ENCODE measurements at places on chromosomes 13 and 19. TPM values are rescaled to one million over a fixed set of nuclear protein-coding genes. Genes with fewer than 3 reads are reported as not detected.

The KCNC3 gene
- 5.6 TPM for total RNA-seq

The TEX101 gene
- total RNA-seq = not detected

The ZNF433 gene
- 0.16 TPM for total RNA-seq

The THSD1 gene
- total RNA-seq = 0.16 TPM

The ZNF226 gene
- 9.7 TPM for total RNA-seq

The MEIOSIN gene
- not detected for total RNA-seq

The HRC gene
- not detected for total RNA-seq

The AMH gene
- 5.8 TPM for total RNA-seq

The ANKRD24 gene
- 0.71 TPM for total RNA-seq

The FGF21 gene
- not detected for total RNA-seq

The ESD gene
- total RNA-seq = 78.5 TPM

The BLVRB gene
- total RNA-seq = 17.0 TPM

The STOML3 gene
- total RNA-seq = not detected

The PEG3 gene
- 0.27 TPM for total RNA-seq

The MZT1 gene
- 25.4 TPM for total RNA-seq

The TMC4 gene
- 0.98 TPM for total RNA-seq

The GET3 gene
- total RNA-seq = 93.8 TPM

The ZBTB45 gene
- 15.4 TPM for total RNA-seq

The CYP2A13 gene
- not detected for total RNA-seq

The KIR3DL2 gene
- 1.1 TPM for total RNA-seq

The ZNF681 gene
- total RNA-seq = 4.3 TPM

The PRODH2 gene
- total RNA-seq = not detected

The NLRP11 gene
- total RNA-seq = 0.18 TPM

The IRGC gene
- total RNA-seq = not detected

The CBARP gene
- total RNA-seq = 1.4 TPM

The USHBP1 gene
- total RNA-seq = 0.19 TPM

The ZNF729 gene
- total RNA-seq = not detected

The ZBTB32 gene
- 136 TPM for total RNA-seq

The DCT gene
- not detected for total RNA-seq

The GPR4 gene
- total RNA-seq = not detected

The NKPD1 gene
- 0.30 TPM for total RNA-seq

The F2RL3 gene
- total RNA-seq = 0.08 TPM

The DHDH gene
- total RNA-seq = not detected

The ZNF497 gene
- total RNA-seq = 0.98 TPM

The VRK3 gene
- 45.8 TPM for total RNA-seq

The CLEC17A gene
- total RNA-seq = 2.3 TPM

The RETN gene
- total RNA-seq = not detected

The CRX gene
- total RNA-seq = not detected

The PDX1 gene
- not detected for total RNA-seq

The ZIM2 gene
- total RNA-seq = not detected

The PPM1N gene
- total RNA-seq = 1.1 TPM

The CYP4F2 gene
- total RNA-seq = not detected

The CILP2 gene
- total RNA-seq = 0.18 TPM

The CNMD gene
- total RNA-seq = not detected

The ATP12A gene
- 0.05 TPM for total RNA-seq

The CCL25 gene
- total RNA-seq = not detected

The CNN1 gene
- total RNA-seq = not detected

The SCEL gene
- total RNA-seq = not detected

The PSG6 gene
- not detected for total RNA-seq

The SPRY2 gene
- total RNA-seq = 0.33 TPM

The C1QTNF9B gene
- total RNA-seq = not detected

The CRLF1 gene
- total RNA-seq = not detected

The ZNF850 gene
- 2.5 TPM for total RNA-seq

The COL4A2 gene
- total RNA-seq = 0.63 TPM

The ZNF610 gene
- total RNA-seq = 0.18 TPM

The ZNF730 gene
- 0.50 TPM for total RNA-seq

The ACP7 gene
- 0.20 TPM for total RNA-seq

The MISP gene
- 0.08 TPM for total RNA-seq
